ENCODE measurements at places on chromosomes 11 and 22. TPM values are rescaled to one million over a fixed set of nuclear protein-coding genes. Genes with fewer than 3 reads are reported as not detected.
A peak's percentile ranks its signal among the peaks of the same experiment; 100 is the strongest.

DNA sequence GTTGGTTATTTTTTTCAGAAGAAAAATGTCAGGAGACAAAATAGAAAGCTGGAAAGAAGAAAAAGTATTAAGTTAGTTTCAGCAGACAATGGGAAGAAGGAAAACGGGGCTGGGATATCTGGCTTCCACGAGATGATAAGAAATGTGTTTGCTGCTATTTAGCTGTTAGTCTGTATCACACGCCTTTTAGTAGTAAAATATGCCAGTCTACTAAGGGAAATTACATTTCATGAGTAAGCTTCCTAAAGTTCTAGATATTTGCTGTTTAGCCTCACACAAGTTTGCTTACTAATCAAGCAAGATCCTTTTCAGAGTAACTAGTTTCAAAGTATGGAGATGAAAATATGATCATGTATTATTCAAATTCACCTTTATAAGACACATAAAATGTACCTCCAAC lies 1.5 kb downstream of the OR51B4 start:
- no peak for DNase-seq

- no peak for DNase-seq
These were observed 14.9 kb upstream of the HBE1 start for GRCh38 chr11:5284637-5285036.

- DNase-seq, result no peak
These were observed 38.2 kb upstream of the LYVE1 start for GRCh38 chr11:10606536-10607208.

DNA sequence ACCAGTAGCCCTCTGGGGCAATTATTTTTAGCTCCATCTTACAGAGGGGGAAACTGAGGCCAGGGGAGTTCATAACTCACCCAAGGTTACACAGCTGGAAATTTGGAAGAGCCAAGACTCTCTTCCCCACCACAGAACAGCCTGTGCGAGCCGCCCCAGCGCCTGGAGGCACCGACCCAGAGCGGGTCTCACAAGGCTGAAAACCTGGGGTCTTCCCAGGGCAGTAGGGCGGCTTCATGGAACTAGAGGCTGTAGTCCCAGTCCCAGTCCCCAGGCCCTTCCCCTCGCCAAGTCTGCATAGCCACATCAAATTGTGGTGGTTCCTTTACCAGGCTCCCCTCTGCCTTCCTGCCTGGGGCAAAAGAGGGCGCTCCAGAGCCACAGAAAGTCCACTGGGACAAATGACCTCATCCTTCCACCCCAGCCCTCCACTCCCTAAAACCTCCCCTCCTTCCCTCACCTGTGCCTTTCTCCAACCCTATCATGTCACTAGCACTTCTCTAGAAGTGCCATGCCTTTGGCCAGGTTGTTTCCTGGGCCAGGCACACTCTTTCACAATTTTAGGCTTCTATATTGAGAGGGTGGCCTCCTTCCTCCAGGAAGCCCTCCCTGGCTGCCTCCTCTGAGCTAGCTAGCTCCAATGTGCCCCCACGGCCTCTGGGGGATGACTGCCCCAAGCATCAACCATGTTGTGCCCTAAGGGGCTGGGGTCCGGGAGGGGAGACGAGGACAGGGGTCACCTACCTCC lies 15.2 kb upstream of the CDC42EP1 start:
- peak; percentile 88 for DNase-seq

DNA sequence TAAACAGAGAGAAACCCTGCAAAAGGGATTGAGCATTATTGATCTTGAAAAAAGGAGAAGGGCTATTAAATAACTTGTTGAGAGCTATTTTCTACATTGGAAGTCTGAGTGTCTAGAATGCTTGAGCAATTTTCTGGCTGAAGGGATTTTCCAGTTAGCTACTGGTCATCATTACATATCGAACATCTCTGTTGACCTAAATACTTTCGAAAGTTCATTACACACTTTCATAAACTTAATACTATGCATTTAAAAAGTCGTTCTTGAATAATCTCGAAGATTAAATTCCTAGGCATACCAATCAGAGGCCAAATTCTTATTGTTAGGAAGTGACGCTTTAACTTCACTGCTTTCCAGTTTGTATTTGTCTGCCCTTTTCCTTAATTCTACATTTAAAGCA lies 13.7 kb downstream of the ETS1 start:
- DNase-seq, result no peak

DNA sequence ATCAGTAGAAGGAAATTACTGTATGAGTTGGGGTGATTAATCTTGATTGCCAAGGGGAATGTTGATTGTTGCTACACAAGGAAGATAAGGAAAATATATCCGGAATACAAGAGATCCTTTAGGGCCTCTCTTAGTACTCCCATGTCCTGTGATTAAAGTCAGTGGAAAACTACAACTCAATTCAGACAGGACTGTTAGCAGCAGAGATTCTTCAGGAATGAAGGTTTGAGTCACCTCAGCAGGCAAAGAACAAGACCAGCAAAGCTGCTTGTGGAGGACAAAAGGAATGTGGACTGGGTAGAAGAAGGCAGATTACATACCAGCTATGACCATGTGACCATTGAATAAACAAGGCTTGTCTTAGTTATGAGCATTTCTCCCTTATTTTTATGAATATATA lies 478.2 kb downstream of the BUD13 start:
- no peak for DNase-seq

- DNase-seq, result no peak
These were observed 80.7 kb upstream of the NCAM1 start for GRCh38 chr11:112880495-112880894.

Gene SMIM35
- 0.08 TPM for total RNA-seq

Gene DUSP8
- total RNA-seq, result 0.23 TPM

Gene CYP2D6
- 358 TPM for total RNA-seq
